ENCODE measurements at places on chromosomes 7 and 10.

DNA sequence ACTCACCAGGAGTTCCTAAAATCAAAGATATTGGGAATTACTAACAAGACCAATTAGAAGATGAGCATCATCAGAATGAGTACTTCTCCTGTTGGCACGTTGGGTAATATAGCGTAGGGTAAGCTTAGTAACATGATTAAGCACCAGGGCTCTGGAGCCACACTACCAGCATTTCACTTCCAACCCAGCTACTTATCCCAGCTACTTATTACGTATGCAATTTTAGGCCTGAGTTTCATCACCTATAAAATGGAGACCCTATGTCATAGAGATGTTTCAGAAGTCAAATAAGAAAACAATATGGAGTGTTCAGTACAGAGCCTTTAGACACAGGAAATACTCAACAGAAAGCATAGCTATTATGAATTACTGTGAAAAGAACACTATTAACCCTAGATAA lies 19.0 kb downstream of the GDI2 start:
- DNase-seq = no peak

- no peak for DNase-seq
These were observed 430.2 kb downstream of the LRMDA start for GRCh38 chr10:75861582-75861981.

DNA sequence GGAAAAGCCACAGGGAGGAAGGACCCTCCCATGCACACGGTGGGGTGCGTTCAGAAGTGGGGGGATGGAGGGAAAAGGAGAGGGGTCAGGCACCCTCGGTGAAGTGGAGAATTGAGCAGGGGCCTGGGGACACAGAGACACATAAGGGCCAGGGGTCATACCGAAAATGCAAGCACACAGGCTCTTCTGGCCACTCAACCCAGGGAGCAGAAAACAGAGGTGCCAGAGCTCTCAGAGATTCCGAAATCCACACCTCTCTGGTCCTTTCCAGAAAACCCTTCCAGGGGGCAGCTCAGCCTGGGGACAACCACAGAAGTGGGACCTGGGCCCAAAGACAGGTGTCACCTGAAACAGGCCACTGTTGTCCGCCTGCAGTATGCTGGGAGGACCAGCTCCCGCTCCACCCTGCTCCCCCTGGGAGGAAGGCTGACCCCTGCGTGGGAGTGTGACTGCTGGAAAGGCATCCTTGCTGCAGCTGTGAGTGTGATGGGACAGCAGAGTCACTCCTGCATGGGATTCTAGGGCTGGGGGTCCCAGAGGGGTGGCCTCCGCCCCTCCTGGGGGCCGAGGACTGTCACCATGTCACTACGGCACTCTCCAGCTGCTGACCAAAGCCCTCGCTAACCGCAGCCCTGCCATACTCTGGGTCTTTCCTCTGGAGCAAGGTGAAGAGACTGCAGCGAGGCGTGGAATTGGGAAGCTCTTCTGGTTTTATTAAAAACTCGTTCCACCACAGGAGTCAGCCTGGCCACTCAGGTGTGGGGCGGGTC lies 63.1 kb downstream of the TMEM209 start:
- DNase-seq = no peak

- DNase-seq = no peak
These were observed 7.0 kb downstream of the REEP3 start for GRCh38 chr10:63528084-63528744.

GRCh38 chr7:75639886-75640190 lies 98.9 kb downstream of the HIP1 start:
- no peak for DNase-seq

- no peak for DNase-seq
These were observed 817 bp upstream of the DNAJB6 start for GRCh38 chr7:157335991-157336382.

DNA sequence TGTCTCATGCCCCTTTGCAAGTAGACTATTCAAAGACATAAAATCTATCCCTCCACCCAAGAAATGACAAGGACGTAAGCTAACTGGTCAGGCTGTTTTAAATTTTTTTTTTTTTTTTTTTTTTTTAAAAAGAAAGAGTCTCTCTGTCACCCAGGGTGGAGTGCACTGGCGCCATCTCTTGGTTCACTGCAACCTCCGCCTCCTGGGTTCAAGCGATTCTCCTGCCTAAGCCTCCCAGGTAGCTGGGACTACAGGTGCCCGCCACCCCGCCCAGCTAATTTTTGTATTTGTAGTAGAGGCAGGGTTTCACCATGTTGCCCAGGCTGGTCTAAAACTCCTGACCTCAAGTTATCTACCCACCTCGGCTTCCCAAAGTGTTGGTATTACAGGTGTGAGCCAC lies 11.2 kb downstream of the TRA2A start:
- no peak for DNase-seq

DNA sequence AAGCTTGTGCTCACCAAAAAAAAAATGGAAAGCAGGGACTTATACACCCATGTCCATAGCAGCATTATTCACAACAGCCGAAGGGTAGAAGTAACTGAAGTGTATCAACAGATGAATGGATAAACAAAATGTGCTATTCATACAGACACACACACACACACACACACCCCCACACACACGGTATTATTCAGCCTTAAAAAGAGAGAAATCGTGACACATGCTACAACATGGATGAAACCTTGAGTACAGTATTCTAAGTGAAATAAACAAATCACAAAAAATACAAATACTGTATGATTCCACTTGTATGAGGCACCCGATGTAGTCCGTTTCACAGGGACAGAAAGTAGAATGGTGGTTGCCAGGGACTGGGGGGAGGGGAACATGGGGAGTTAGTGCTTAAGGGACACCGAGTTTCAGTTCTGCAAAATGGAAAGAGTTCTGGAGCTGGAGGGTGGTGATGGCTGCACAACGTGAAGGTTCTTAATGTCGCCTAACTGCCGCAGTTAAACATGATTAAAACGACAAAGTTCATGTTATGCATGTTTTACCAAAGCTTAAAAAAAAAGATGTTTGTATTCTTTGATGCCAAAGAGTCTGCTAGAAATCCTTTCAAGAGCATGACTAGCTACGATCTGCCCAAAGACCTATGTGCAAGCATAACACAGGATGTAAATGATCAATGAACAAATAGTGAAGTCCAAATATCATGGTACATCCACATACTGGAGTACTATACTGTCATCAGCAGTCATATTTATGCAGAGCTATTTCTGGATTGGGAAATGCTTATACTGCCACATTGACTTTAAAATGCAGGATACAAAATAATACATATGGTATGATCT lies 7.2 kb downstream of the TNS3 start:
- no peak for DNase-seq

DNA sequence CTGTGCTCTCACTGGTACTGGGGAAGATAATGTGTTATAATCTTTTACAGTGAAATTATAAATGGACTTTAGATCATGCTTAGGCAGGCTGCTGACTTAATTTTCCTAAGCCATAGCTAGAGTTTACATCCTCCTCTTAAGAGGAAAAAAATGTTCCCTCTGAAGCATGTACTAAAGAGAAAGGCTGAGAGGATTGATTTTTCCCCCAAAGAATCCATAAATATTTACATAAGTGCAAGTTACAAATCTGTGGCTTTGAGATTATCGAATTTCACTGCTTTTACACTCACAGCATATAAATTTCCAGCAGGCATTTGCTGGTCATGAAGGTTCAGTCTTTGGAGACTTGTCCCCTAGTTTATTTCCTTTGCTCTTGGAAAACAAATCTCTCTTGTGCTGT lies 43.7 kb downstream of the CREB5 start:
- DNase-seq = no peak

GRCh38 chr7:47525066-47525623 lies 56.8 kb downstream of the TNS3 start:
- DNase-seq = no peak

DNA sequence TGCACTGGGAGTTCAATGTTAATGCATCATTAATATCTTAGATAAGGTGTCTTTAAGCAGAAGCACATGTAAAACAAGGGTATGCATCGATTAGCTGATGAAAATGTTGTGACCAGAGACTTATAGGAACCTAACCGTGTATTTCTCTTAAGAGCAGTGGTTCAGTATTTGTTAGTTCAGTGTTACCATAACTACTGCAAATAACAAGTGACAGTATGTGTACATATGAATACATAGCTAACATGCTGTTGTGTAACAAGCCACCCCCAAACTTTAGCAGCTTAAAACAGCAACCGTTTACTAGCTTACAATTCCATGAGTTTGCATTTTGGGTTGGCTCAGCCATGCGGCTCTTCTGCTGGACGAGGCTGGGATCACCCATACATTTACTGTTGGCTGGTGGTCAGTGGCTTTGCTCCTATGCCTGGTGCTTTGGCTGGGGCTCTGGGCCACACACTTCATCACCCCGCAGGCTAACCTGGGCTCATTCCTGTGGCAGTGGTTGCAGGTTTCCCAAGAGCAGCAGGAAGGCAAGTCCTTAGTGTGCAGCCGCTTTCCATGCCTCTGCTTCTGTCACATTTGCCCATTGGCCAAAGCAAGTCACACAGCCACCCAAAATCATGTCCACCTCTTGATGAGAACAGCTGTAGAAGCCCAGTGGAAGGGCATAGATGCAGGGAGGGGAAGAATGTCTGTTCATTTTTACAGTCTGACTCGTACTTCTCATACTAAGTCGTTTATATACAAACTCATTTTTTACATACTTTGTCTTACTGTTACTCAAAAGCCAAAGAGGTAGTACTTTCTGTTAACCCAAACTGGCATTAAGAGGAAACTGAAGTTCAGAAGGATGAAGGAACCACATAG lies 103.3 kb upstream of the GATA3 start:
- DNase-seq = no peak

DNA sequence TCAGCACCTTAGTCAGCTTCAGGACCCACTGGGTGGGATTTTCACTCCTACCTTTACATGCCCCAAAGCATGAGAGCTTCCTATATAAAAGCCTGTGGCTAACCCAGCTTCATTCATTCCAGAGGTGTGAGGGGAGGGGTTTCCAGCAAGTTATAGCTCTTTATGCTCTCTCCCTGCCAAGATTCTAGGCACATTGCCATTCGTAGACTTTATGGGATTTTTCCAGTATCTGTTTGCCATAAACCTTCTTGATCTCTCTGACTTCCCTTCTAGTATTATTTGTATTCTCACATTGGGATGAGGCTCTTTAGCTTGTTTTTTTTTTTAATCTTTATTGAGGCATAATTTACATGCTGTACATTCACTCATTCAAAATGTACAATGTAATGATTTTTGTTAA lies 67.5 kb downstream of the POU6F2 start:
- no peak for DNase-seq

- no peak for DNase-seq
These were observed 153.2 kb upstream of the SLC13A1 start for GRCh38 chr7:123352973-123353372.

GRCh38 chr10:28545967-28546644 lies 13.2 kb downstream of the WAC start:
- DNase-seq = no peak

GRCh38 chr10:46040004-46040403 lies 6.1 kb downstream of the MSMB start:
- no peak for DNase-seq

- no peak for DNase-seq
These were observed 718.5 kb downstream of the AUTS2 start for GRCh38 chr7:70316745-70317144.

GRCh38 chr10:102770108-102770482 lies 26.3 kb downstream of the WBP1L start:
- no peak for DNase-seq

DNA sequence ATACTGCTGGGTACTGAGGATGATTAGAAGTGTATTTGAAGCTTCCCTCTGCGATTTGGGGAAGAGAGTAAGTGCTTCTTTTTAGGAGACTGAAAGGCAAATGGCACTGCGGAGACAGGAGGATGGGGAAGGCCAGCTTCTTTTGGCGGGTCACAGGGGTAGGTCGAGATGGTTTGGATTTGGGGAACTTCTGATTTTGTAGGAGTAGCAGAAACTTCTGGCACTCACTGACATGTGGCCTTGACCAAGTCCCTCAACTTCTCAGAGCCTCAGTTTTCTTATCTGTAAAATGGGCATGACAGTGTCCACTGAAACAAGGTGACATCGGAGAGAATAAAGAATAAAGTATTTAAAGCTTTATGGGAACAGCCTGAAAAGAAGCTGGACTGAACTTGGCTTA lies 59.8 kb upstream of the WDR11 start:
- no peak for DNase-seq

DNA sequence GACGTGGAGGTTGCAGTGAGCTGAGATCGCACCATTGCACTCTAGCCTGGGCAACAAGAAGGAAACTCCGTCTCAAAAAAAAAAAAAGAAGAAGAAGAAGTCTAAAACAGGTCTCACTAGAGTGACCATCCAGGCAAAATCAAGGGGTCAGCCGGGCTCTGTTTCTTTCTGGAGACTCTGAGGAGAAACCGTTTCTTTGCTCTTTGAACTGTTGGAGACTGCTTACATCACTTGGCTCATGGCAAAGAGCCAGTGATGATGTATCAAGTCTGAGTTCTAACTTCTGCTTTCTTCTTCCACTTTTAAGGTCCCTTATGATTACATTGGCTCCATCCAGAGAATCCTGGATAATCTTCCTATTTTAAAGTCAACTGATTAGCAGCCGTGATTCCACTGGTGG lies 306.8 kb downstream of the WDR11 start:
- DNase-seq = no peak

DNA sequence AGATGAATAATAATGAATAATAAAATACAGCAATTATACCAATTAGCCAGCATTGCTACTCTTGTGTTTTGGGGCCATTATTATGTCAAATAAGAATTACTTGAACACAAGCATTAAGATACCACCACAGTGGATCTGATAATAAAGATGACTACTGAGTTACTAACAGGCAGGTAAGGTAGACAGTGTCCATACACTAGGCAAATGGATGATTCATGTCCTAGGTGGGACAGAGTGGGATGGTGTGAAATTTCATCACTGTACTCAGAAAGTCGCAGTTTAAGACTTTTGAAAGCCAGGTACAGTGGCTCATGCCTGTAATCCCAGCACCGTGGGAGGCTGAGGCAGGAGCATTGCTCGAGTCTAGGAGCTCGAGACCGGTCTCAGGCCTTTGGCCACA lies 8.7 kb upstream of the UNC5B start:
- no peak for DNase-seq

All from hematopoietic multipotent progenitor cell treated with erythropoietin and hydrocortisone succinate and interleukin-3 and kit ligand, for 15 days (in vitro differentiated cells).